Endothelial cell of umbilical vein (primary cell): ENCODE measurements at places on chromosomes 11 and 22. TPM values are rescaled to one million over a fixed set of nuclear protein-coding genes. Genes with fewer than 3 reads are reported as not detected.

- no peak overlapping the region for H3K4me3 ChIP-seq
- no peak overlapping the region for H3K27ac ChIP-seq
- no peaks in the 10 kb centered on the region for H3K36me3 ChIP-seq
- no peaks in the 10 kb centered on the region for H3K4me1 ChIP-seq
- no peaks in the 10 kb centered on the region for H3K27me3 ChIP-seq
- DNase-seq, result no peak
These were observed 83.7 kb downstream of the FAT3 start for GRCh38 chr11:92308366-92308765.

- no peaks in the 10 kb centered on the region for H3K36me3 ChIP-seq
- no peak overlapping the region for H3K4me3 ChIP-seq
- H3K27ac ChIP-seq, result no peak overlapping the region
- no peak for DNase-seq
- H3K27me3 ChIP-seq, result no peaks in the 10 kb centered on the region
These were observed 22.3 kb downstream of the PPARA start for GRCh38 chr22:46172522-46173110.

DNA sequence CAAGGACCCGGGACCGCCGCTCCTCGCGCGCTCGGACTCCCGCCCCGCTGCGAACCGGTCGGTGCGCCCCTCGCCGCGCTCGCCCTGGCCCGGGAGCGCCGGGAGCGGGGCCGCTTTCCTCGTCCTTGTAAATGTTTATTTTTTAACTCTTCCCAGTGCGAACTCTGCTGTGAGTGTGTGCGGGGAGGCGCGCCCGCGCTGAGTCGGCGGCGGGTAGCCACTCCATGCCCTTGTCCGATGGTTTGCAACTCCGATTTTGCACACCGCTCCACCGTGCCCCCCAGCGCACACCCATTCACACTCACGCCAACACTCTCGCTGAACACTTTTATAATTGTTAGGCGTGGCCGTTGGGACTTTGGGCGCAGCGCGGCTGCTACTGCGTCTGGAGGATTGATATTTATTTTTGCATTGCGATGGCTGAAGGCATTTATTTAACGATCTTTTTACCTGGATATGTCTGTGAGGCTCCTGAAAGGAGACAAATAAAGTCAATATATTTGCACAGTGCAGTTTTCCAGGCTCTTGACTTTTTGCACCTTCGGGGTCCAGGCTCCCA, 1.0 kb downstream of the C11orf96 start:
- peaks cover 26% of the 10 kb centered on the region for H3K27me3 ChIP-seq
- peak overlapping the region; percentile 54 for H3K4me3 ChIP-seq
- DNase-seq, result peak; percentile 42

GRCh38 chr22:37020192-37020479, 594 bp downstream of the MPST start:
- no peaks in the 10 kb centered on the region for H3K27me3 ChIP-seq
- peak; percentile 47 for DNase-seq
- peaks cover 12% of the 10 kb centered on the region for H3K4me1 ChIP-seq
- H3K36me3 ChIP-seq, result peaks cover 12% of the 10 kb centered on the region

The OR5AK2 gene
- total RNA-seq, result not detected in 2 replicates
